ENCODE measurements at places on chromosomes 4 and X. TPM values are rescaled to one million over a fixed set of nuclear protein-coding genes. Genes with fewer than 3 reads are reported as not detected.

The TXK gene
- 5.2 TPM for total RNA-seq

The BEX1 gene
- total RNA-seq = not detected

The FAM133A gene
- not detected for total RNA-seq

The SLC9A6 gene
- 12.8 TPM for total RNA-seq

The GDI1 gene
- total RNA-seq = 35.2 TPM

The STAP1 gene
- not detected for total RNA-seq

The PCDH10 gene
- total RNA-seq = 0.19 TPM

The NOX1 gene
- total RNA-seq = not detected

The RPS6KA3 gene
- 30.9 TPM for total RNA-seq

GRCh38 chr4:1359144-1359501 is 12.1 kb downstream of the UVSSA start:
- DNase-seq = no peak

- no peak for DNase-seq
Observed at GRCh38 chr4:154854362-154854761, 73.3 kb downstream of the RBM46 start.

- DNase-seq = no peak
Observed at GRCh38 chr4:3663791-3664190, 102.4 kb upstream of the ADRA2C start.

DNA sequence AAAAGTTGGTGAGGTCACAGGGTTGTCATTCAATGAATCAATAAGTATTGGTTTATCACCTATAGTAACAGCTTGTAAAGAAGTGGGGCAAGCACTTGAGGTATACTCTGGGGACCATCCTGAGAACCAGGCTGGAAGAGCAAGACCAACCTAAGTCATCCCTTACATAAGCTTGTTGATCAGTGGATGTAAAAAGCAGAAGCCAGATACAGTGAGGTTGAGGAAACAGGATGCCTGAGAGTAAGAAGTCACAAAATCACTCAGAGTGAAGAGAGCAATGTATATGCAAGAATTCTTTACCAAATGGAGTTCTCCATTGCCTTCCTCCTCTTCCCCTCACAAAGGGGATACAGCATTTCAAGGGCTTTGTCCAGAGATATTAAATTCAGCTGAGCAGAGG is 76.3 kb upstream of the PACRGL start:
- no peak for DNase-seq

GRCh38 chrX:75781611-75782010 is 3.4 kb downstream of the MAGEE2 start:
- DNase-seq = no peak

DNA sequence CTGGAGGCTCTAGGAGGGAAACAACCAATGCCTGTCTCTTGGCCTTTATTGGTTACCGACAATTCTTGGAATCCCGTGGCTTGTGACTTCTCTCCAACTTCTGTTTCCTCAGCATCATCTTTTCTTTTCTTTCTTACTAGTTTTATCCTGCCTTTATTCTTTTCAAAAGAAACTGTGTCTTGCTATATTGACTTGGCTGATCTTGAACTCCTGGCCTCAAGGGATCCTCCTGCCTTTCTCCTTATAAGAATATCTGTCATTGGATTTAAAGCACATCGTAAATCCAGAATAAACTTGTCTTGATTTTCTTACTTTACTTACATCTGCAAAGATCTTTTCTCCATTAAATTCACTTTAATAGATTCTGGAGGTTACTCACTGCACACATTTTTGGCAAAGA is 49.9 kb upstream of the UGT2B10 start:
- no peak for DNase-seq

DNA sequence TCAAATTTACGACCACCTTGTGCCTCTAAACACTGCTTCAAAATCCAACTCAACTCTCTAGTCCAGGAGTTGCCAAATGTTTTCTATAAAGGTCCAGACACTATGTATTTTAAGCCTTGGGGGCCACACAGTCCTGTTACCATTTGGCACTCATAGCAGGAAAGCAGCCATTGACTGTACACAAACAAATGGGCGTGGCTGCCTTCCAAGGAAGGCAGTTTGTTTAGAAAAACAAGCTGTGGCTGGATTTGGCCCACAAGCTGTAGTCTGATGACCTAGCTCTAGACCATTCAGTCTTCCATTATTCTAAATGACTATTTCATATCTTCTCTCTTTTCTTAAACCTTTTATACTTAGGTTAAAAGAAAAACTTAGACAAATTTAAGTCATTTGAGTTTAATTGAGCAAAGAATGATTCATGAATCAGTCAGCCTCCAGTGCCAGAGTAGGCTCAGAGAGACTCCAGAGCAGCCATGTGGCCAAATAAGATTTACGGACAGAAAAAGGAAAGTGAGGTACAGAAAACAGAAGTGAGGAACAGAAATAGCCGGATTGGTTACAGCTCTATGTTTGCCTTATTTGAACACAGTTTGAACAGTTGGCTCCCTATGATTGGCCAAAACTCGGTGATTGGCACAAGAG is 825.8 kb upstream of the LCORL start:
- DNase-seq = no peak

DNA sequence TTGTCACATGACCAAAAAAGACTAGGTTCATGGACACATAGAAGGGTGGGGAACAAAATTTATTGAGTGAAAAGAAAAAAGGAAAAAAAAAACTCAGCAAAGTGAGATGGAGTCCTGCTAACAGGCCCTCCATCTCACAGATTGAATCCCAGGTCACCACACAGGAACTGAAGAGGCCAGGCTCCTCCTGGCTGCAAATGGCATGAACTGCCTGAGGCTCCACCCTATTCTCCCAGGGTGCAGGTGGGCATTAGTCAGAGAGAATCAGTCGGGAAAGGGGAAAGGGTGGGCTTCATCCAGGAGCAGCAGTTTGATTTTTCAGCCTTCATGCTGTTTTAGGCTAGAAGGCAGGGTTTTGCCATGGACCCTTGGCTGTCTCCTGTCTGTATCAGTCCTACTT is 128.5 kb upstream of the GRID2 start:
- no peak for DNase-seq

DNA sequence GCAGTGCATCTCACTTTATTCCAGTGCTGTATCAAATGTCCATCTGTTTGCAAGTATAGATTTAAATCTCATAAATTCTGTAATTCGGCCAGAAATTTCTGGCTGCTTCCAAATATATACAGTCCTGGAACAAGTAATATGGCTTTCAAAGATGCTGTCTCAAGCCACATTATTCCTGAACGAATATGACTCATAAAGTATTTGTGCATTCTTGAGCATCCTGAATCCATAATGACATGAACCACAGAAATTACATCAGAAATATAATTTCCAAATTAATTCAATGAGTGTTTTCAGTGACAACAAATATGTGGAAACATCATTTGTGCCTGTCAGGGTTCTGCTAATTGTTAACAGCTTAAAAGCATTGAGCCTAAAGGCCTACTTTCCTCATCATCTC is 140.9 kb upstream of the HPGD start:
- DNase-seq = no peak

GRCh38 chr4:151831526-151831925 is 70.7 kb upstream of the GATB start:
- DNase-seq = no peak

DNA sequence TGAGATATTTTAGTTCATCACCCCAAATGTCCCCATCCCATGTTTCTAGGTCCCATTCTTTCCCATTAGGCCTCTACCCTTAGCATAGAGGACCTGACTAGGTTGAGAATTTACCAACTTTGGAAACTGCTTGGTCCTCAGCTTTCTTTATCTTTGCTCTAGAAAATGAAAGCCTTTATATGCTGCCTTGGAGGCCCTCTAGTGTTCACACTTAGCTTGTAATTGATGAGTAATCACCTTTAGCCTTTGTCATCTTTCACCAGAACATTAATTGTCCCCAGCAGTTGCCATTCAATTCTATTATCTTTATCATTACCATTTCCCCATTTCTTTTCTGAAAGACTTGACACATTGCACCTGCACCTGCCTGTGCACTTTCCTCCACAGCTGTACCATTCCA is 589.2 kb upstream of the NR3C2 start:
- DNase-seq = no peak

DNA sequence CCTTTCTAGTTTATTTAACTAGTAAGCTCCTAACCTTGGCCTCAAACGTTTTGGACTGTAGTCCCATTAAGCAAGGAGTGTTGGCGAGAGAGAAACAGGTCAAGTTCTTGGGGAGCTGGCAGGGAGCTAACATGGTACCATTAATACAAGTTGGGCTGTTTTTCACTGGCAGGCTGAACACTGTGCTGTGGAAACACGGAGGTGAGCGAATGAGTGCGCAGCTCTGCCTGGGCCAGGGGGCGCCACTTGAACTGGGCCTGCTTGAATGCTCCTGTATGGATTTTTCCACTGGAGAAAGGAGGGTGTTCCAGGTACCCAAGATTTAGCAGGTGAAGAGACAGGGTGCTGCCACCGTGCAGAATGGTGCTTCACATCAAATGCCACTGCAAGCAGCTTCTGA is 7.4 kb upstream of the SMS start:
- DNase-seq = no peak

DNA sequence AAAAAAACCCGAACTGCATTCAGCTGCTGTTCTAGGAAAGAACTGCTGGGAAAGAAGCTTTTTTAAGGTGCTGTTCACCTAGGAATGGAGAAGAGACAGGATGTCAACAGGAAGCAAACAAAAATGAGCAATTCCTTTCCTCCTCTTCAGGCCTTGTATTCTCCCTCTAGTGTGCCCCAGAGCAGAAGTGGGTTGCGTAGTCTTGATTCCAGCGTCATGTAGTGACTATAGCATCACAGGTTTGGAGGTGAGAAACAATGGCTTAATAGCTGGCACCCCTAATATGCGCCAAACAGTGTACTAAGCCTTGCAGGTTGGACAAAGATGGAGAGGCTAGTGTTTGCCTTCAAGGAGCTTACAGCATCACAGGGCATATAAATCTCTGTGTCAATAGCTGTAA is 146.3 kb upstream of the LCORL start:
- no peak for DNase-seq

DNA sequence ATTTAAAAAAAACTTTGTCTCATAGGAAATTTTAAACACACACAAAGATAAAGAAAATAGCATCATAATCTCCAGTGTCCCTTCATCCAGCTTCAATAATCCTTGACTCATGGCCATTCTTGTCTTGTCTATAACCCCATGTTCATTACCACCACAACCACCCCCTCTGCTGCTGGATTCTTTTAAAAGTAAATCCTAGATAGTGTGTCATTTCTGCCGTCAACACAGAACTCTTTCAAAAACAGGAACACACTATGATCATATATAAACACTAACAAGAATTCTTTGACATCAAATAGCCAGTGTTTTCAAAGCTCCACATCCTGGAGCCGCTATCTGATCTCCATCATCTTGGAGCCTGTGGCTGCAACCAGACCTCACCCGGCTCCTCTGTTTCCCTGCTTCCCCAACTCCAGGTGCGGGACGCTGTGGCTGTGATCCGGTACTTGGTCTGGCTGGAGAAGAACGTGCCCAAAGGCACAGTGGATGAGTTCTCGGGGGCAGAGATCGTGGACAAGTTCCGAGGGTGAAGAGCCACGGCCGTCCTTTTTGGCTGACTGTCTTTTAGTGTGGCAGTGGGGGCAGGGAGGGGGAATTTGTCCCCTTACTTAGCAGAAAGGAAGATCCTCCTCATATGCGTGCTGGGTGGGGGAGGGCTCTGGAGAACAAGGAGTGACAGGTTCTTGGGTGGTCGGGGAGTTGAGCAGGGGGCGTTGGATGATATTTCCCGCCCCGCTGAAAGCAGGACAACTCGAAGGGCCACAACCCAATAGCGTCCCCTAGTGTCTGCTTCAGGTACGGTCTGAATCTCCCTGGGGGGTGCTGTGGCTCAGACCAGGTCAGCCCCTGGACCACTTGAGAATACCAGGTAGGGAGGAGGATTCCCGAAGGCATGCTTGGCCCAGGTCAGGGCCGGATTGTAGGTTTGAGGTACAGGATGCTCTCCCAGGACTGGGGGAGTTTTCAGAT is 15.6 kb downstream of the XPNPEP2 start:
- DNase-seq = no peak

DNA sequence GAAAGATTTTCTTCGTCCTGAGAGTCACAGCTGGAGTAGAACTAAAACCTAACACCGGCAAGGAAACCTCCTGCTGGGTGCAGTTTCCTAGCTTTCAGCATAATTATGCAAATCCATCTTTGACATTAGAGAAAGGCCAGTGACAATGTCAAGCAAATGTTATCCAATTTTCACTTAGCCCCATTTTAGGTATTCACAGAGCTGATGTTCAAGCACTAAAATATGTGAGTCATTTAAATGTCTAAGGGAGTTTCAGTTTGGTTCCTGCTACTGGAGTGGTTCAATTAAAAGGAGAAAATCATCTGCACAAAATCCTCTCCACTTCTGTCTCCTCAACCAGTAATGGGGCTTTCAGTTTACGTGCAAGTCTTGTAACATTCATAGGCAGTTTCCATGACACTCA is 37.1 kb upstream of the AMOT start:
- DNase-seq = no peak

- no peak for DNase-seq
Observed at GRCh38 chr4:186765673-186766546, 42.3 kb upstream of the FAT1 start.

- DNase-seq = no peak
Observed at GRCh38 chr4:4663028-4663427, 121.2 kb upstream of the STX18 start.

DNA sequence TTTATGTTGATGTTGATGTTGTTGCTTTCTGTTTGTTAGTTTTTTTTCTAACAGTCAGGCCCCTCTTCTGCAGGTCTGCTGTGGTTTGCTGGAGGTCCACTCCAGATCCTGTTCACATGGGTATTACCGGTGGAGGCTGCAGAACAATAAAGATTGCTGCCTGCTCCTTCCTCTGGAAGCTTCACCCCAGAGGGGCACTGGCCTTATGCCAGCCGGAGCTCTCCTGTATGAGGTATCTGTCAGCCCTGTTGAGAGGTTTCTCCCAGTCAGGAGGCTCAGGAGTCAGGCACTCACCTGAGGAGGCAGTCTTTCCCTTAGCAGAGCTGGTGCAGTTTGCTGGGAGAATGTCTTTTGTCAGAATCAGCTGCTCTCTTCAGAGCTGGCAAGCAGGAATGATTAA is 34.7 kb downstream of the CDX4 start:
- no peak for DNase-seq

GRCh38 chr4:169068423-169068822 is 58.4 kb upstream of the CBR4 start:
- no peak for DNase-seq

DNA sequence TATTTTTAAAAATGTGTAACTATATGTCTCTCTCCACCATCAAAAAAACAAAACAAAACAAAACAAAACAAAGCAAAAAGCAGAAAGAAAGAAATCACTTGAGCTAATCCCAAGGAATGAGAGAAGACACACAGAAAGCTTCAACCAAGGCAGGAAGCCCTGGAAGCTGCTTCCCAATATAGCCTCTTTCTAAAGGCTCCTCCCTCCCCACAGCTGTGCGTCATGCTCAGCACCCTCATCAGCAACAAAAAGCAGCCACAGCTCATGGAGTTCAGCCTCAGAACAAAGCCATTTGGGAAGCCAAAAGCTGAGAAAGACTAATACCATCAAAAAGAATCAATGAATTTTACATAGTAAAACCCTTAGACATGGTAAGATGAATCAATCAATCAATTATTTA is 501.6 kb upstream of the SMIM31 start:
- no peak for DNase-seq

- DNase-seq = no peak
Observed at GRCh38 chr4:111754003-111754402, 391.3 kb upstream of the FAM241A start.
